Midbrain (tissue), 1 donor: ENCODE measurements at places on chromosomes 5 and 9.
A peak's percentile ranks its signal among the peaks of the same experiment; 100 is the strongest.

DNA sequence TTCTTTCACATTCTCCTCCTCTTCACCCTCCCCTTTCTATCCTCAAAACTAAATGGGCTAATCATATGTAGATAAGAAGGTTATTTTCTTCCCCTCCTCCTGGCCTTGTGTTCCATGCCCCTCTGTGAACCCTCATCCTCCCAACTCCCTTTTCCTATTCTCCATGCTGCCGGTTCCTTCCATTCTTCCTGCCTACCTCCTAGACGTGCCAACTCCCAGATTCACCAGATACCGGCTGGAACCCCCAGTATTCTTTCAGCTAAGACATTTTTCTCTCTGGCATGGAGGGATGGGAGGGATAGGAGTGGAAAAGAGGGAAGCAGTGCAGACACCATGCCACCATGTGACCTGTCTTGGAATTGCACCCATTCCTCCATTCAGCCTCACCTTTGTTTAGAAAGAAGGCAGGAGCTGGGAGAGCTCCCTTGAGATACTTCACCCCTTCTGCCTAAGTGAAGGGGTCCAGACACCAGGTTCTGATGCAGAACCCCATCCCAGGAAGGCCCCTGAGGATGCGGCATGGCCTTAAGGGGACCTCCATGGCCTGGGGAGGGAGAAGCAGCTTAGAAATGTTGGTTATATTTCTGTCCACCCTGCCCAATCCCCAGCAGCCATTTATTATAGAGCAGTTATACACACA lies 4.8 kb downstream of the DNAJB5 start:
- peak; percentile 37 for DNase-seq

DNA sequence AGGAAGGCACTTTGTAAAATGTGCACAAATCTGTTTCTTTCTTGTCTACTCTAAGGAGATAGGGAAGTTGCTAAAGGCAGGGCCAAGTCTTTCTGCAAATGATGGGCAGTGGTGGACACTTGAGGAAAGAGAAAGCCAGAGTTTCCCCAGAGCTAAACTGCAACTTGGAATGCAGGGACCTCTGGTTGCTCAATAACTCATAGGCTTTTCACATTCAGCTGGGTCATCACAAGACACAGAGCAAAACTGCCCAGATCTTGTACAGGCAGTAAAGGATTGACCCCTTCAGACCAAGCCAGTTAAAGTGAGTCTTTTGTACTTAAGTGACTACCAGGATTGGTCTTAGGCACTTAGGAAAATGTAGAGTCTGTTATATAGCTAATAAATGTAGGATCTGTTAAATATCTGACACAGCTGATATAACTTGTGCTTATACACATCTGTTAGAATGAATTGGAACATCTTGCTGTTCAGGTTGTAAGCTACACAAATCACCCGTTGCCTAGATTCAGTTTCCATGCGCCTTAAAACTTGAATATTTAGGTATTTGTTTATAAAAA lies 13.5 kb upstream of the AGXT2 start:
- DNase-seq = no peak

DNA sequence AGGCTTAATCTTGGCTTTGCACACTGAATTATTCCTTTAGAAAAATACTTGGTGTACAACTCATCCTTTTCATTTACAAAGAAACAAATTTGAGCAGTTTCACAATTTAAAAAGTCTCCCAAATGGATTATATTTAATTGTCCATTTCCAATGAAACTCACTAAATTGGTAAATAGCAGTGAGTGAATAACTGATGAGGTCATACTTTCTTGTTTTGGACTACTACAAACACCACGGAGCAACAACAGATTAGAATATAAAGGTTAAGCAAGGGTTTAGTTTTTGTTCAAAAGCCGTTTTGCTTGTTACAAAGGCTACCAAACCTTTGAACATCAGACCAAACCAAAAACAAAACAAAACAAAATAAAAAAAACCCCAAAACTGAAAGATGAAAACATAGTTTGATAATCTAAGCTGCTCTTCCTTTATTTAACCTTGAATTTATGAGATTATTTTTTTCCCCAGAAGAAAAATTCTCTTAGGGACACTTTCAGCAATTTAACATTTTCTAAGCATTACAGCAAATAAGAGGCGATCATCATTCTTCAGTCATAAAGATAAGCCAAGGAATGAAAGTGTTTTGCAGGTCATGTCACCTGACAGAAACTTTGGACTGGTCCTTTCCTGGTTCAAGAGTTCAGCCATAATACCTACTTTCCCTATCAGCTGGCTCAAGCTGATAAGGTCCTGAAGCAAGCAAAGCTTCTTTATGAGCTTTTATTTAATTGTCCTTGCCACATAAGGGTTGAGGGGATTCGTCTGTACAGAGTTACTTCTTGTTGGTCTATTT lies 99.7 kb upstream of the CDKN2B start:
- DNase-seq = no peak

- no peak for DNase-seq
These were observed 42.9 kb upstream of the MEF2C start for GRCh38 chr5:88925692-88926490.

DNA sequence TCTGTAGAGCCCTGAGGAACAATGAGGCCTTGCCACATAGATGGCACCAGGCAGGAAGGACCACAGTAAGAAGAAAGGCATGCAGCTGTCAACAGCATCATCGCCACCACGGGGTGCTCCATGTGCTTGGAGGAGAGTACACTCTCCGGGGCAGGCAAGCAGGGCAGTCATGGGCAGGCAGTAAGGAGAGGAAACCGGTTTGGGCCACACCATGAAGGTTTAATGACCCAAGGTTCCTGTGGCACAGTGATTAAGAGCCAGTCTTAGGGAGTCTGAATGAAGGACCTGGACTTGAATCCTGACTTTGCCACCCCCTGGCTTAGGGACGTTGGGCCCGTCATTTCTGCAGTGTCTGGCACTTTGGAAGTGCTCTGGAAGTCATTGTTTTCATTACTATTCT lies 80.6 kb upstream of the ZBTB43 start:
- DNase-seq = no peak

- no peak for DNase-seq
These were observed 31.3 kb downstream of the MARCHF3 start for GRCh38 chr5:126998895-126999570.

DNA sequence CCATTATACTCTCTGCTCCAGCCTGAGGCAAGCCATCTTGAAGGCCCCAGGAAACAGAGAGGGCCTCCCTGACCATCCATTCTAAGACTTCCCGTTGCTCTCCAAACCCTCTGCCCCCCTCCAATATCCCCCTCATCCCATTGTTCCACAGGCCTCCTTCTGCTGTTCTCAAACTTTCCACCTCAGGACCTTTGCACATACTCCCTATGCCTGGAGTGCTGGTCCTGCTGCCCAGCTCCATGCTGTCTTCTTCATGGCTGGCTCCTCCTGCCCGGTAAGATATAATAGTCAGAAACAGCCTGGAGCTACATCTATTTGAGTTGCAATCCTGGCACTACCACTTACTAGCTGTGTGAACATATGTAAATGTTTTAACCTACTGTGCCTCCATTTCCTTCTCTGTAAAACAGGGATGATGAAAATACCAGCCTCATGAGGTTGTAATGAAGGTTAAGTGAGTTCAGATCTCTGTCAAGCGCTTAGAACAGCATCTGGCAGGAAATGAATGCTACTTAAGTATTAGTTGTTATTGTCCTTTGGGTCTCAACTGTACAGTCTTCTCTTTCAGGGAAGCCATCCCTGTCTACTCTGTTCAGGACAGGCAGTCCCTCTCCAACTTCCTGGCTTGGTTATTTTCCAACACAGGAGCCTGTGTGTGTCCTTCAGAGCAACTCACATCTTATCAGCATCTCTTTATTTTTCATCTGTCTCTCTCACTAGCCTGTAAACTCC lies 45.8 kb downstream of the TMOD1 start:
- no peak for DNase-seq

DNA sequence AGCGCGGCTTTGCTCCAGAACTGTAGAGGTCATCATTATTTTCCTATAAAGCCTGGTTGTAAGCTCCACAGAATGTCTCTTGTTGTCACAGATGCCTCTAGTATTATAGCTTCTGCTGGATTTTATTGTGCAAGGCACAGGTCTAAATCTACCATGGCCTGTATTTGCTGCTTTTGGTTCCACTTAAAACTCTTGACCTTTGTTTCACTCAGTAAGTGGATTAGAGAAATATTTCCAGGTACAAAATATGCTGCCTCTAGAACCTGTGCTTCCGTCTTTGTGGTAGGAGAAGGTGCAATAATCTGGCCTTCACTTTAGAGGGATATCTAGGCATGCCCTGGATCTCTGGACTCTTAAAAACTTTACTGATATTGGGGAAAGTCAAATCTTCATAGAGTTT lies 476.6 kb upstream of the CD180 start:
- DNase-seq = no peak

DNA sequence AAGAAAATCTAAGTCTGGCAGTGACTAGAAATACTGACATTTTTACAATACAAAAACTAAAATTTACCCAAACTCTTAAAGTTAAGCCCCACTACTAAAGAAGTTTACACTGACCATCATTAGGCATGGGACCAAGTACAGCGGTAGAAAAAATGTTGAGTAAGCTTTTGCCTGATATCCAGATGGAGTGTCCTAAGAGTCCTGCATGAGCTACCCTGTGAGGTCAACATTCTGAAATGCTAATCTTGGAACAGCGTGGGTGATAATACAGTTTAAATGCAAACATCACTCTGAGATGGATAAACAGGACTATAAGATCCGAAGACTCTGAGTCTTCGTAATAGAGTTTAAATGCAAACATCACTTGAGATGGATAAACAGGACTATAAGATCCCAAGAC lies 189.7 kb downstream of the DCP2 start:
- DNase-seq = no peak

GRCh38 chr9:91803151-91803940 lies 146.7 kb downstream of the ROR2 start:
- DNase-seq = no peak

GRCh38 chr9:107492381-107492970 lies 2.9 kb upstream of the KLF4 start:
- no peak for DNase-seq

DNA sequence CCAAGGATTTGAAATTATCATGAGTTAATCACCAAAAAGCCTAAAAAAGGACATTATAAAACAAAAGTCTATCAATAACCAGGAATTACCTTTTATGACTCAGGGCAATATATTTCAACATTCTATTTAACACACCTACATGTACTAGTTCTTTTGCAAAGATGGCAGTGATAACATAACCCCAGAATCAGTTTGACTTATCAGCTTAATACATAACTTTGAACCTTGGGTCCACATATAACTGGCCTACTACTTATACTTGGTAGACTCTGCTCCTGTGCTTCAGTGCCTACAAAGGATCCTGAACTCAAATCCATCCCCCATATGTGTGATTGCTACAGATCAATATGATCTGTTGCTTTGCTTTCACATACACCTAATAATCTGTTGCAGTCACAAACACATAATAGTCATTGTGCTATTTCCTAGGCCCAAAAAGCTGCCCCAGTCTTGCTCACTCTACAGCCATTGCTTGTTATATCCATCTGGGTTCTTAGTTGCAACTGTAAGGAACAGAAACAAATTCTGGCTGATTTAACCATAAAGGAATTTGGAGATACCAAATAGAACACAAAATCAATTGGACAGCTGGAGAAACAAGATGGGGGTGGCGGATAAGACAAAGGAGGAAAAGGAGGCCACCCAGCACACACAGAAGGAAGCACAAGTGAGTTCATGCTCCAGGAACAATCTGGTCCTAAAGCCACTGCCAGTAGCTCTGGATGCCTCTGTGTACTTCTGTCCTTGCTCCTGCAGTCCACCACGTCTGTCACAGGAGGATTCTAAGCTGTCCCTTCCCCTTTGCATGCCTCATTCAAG lies 25.5 kb downstream of the DEPDC1B start:
- DNase-seq = no peak

DNA sequence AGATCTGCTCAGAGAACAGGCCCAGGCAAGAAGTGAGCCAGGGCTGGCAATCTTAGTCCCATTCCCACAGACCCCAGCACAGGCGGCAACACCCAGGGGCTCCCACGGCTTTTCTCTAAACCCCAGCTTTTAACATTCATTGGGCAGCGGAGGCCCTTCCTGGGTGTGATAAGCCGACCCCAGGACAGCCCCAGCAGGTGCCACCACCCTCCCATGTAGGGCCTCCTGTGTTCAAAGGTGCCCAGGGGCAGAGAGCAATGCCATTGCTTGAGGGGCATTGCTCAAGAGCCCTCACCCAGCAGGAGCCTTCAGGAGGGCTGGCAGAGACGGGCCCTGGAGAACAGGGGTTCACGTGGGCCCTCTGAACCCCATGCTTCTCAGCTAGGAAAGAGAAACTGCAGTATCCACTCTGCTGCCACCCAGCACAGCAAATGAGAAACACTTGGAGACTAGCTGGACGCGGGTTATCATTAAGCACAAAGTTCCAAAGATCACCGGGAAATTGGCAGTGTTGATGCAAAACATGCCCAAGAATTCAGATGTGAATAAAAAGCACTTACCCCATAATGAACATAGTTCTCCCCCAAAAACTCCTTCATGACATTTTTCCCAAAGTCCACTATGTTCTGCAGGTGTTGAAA lies 13.9 kb downstream of the IPPK start:
- no peak for DNase-seq

DNA sequence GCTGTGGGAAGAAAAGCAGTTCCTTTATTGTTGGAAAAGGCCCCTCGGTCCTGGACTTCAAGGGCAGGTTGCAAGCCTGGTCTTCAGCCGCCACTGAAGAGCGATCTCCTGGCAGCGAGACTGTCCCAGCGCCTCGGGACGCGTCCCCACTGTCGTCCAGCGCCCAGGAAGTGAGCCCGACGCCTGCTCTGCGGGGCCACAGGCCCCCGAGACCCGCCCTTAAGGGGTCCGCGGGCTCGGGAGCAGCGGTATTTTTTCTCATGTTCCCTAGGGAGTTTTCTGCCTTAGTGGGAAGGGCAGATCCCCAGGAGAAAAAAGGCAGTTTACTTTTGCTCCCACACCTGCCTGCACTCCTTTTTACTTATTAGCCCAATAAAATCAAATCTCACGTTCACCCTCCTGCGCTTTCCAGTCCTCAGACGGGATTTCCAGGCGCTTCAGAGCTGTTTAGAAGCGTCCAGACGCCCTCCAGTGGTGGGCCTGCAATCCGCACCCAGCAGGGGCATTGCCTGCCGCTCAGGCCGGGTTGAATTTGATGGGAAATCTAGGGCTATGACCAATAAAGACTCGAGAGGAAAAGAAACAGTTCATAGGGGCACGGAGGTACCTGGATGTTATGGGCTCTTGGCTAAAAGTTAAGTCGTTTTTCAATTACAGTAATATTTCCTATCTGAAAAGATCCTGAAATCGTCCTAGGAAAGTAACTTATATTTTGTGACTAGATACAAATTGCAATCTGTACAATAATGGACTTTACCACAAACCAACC lies 2.8 kb upstream of the EFNA5 start:
- peak; percentile 88 for DNase-seq
